ENCODE measurements at places on chromosomes 2 and 18.

- DNase-seq: peak; percentile 20
Observed at GRCh38 chr2:152755029-152755428, 36.6 kb downstream of the ARL6IP6 start.

DNA sequence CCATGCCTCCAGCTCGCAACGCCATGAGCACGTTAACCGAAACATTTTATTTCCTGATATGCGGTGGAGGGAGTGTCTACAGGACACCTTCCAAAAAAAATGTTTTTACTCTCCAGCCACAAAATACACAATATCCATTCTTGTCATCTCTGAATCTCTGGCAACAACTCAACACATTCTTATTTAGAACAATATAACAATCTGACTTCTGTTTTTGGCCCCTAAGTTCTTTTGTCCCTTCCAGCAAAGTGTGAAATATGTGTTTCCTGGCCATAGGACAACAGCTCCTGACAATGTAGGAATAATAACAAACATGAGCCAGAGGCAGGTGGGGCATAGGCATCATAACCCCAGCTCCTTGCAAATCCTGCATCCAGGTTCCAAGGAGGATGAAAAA, 163.0 kb downstream of the DDX1 start:
- DNase-seq: no peak

- DNase-seq: no peak
Observed at GRCh38 chr2:8545695-8546611, 135.9 kb upstream of the ID2 start.

GRCh38 chr2:194380011-194380410, 1277.0 kb upstream of the SLC39A10 start:
- DNase-seq: no peak

GRCh38 chr18:23169673-23170044, 34.4 kb downstream of the CABLES1 start:
- DNase-seq: no peak

DNA sequence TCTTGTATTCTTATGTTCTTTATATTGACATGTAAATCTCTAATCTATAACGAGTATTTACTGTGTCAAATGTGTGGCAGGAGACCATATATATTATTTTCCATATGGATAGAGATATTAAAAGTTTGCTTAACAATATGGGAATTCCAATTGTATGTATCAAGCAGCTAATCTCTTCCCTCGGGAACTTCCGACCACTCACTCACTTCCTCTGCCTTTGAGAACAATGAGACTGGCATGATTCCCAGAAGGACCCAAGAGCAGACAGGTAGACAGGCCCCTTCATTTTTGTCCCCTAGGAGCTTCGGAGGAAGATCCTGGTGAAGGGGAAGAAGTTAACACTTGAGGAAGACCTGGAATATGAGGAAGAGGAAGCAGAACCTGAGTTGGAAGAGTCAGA, 24.1 kb downstream of the PLCD4 start:
- DNase-seq: no peak

- no peak for DNase-seq
Observed at GRCh38 chr2:121017396-121017795, 267.6 kb downstream of the TFCP2L1 start.

- DNase-seq: no peak
Observed at GRCh38 chr2:213491376-213491775, 207.1 kb downstream of the SPAG16 start.

GRCh38 chr2:33221046-33221784, 255.2 kb upstream of the RASGRP3 start:
- no peak for DNase-seq

DNA sequence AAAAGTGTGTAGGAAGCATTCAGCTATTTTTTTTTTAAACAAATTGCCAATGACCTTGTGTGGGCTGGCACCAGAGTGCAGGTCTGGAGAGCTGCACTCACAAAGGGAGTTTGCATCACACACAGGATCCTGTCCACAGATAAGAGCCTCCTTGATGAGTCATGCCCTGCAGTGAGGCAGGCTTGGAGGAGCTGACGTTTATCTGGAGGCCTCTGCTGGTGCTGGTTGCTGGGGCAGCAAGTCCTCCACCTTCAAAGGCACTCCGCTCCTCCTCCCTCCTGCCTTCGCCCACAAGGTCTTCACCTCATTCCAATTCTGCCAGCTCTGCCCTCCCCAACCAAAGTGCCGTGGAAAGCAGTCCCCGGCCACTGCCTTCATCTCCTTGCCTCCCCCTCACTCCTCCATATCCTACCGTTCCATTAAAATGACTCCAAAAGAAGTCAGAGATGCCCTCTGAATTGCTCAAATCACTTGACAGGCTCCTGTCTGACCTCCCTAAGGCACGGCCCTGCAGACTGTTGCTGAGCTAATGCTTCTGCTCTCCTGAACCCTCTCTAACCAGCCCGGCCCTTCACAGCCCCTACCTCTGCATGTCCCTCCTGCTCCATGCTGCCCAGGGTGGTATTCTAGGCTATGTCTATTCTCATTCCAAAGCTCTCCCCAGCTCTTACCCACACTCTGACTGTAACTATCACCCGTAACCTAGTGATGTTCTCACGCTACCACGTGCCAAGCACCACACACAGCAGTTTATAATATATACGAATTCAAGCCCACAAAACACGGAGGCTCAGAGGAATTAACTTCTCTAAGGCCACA, 30.9 kb downstream of the LONRF2 start:
- peak; percentile 53 for DNase-seq

DNA sequence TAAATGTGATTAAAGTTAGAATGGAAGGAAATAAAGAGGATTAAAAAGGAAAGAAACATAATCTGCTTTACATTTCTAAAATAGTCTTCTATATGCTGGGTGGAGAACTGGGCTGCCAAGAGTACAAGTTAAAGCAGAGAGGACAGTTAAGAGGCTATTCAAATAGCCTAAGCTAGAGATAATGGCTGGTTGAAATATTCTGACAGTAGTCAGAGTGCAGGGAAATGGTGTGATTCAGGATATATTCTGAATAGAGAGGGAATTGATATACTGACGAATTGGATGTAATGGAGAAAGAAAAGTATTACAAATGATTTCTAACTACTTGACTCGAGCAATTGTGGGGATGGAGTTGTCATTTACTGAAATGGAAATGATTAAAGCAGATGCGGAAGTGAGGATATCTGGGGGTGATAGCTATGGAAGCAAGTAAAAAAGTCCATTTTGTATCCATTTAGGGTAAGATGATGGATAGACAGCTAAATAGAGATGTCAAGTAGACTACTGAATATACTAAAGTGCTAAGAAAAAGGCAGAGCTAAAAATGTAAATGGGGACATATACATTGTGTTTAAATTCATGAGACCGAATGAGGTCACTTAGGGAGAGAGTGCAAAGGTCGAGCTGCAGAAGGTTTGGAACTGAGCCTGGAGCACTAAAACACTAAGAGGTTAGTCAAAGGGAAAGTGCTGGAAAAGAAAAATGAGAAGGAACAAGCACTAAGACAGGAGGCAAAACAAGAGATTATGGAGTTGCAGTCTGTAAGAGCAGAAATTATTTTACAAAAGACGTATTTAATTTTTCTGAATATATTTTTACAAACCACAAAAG, 696.8 kb downstream of the LRRTM4 start:
- no peak for DNase-seq

DNA sequence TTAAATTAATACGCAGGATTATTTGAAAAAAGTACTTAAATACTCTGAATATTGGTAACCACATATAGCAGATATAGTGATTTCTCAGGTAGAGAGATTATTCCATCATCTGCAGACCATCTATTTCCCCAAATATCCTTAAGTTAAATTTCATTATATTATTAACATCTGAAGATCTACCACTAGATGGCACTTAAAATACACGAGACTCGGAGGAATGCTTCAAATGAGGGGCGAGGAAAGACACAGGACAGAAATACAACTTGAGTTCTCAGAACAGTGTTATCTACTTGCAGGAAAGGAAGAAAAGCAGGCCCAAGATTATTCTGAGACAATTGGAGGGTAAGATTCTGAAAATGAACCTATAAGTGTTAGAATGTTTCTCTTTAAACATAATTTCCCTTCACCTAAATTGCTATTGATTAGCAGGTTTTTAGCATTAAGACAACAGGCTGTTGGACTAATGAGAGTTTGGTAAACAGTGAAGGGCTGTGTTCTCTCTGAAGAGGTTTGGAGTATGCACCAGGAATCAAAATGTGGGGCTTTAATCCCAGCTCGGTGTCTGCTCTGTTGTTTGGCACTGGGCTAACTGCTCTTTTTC, 76.9 kb upstream of the GCFC2 start:
- peak; percentile 21 for DNase-seq

DNA sequence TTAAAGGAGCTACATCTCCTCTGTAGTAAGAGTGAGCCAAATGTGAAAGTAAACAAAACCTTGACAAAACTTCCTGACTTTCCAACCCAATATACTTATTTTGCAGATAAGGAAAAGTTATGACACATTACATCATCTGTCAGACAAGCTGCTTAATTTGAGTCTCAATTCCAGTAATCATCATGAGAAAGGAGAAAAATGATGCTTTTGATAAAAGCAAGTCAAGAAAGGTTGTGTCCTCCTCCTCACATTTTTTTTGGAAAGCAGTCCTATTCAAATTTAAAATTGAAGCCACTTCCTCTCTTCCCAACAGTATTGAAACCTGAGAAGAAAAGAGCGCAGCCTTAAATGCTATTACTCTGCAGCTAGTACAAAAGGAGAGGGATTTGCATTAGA, 519.6 kb downstream of the LRP1B start:
- DNase-seq: no peak

DNA sequence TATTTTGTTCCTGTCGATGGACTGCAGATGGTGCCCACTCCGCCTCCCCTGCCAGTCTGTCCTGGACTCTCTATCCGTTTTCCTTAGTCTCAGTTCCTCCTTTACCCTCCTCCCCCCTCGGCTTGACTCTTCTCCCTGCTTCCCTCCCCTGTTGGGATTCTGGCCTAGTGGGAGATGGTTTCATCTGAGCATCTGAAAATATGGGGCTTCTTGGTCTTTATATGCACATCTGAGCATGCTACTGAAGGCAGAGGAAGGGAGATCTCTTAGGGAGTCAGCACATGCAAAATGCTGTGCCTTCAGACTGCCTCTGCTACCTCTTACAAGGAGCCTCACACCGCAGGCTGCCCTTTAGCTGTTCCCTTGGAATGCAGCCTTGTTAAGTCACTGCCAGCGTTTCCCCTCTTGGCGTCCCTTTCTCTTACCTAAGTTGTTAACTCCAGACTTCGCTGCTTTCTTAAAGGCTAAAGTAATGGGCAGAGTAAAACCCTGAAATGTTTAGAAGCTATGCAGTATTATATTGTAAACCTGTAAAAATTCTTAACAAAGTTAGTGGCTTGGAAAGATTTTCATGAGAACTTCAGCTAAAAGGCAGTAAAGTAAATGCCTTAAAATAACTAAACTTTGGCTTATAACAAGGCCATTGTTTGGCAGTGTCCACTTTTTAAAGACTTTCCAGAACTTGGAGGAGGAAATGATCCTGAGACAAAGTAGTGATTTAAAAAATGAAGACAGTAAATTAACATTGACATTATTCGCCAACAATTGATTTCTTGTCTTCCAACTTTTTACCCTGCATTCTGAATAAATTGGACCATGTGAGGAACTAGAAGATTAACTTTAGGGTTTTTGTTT, 49.8 kb downstream of the LDLRAD4 start:
- DNase-seq: no peak

- DNase-seq: no peak
Observed at GRCh38 chr2:142944264-142944663, 66.8 kb downstream of the KYNU start.

DNA sequence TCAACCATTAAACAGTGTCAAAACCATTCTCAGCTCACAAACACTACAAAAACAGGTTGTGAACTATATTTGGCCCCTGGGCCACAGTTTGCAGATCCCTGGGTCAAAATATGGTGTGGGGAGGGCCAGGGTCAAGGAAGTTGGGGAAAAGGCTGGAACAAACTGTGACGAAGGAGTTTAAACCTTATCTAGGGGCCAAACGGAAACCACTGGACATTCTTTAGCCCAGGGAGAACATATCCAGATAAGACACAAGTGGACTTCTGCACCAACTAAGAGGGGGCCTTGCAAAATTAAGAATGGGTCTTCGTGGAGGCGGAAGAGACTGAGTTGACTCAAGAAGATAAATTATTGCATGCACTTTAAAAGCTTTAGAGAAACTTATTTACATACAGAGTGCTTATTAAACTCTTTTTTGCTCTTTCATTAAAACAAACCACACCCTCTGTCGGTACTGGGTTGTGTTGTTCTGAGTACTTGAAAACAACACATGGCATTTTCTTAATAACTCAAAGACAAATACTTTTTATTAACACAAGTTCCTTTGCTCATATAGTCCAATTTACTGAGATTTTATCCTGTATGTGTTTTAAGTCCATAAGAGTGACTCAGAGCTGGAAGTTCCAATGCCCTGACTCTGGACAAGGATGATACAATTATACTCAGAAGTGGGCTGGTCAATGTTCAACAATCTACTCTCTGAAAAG, 5.3 kb upstream of the ASAP2 start:
- no peak for DNase-seq

- DNase-seq: no peak
Observed at GRCh38 chr18:9824474-9824832, 61.3 kb upstream of the TXNDC2 start.

GRCh38 chr2:195543063-195543462, 114.0 kb upstream of the SLC39A10 start:
- no peak for DNase-seq

DNA sequence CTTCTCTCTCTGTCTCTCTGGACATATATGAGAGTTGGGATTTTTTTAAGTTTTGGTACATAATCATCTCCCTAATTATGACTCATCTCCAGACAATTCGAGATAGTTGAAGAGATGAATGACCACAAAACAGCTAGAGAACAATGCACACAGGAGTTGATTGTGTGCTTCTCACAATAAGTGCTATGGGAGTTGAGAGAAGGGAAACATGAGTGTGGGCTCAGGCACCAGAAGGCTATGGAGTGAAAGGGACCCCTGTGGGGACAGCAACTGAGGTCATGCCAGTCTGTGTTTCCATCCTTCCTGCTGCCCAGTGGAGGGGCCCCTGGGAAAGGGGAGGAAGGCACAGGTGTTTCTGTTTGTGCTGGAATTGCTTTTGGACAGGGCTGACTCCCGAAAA, 6.5 kb upstream of the YWHAQ start:
- no peak for DNase-seq

DNA sequence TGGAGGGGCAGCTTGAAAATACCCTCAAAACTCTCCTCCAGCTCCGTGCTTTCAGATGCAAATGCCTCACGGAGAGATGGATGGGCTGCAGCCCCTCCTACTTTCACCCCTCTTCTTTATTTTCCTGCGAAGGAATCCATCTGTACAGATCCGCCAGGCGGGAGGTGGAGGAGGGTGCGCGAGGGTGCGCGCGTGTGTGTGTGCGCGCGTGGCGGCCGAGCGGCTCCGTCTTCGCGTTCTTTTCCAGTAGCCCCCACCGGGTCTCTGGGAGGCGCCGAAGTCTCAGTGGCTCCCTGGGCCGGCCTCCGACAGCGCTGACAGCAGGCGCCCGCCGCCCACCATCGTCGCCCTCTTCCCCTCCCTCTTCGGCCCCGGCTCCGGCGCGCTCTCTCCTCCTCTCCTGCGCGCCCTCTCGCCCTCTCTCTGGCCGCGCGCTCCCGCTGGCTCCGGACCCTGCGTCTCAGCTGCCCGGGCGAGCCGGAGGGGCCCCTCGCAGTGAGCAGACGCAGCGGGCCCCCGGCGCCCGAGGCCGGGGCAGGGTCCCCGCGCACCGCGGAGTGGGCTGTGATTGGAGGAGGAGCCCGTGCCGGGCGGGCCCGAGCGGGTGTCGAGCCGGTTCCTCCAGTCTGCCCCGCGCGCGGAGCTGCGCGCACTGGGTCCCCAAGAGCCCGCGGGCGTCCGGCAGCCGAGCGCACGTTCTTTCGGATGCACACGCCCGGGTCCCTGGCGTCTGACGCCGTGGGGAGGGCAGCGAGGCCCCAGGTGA, at the start of gene CDH7:
CDH7 (plus strand) TSS at position 624 of the 766 bp plus-strand sequence. CDS start 11,831 bp downstream, outside the sequence.
- DNase-seq: peak; percentile 65

- no peak for DNase-seq
Observed at GRCh38 chr2:217090024-217090473, 230.2 kb upstream of the TNP1 start.

GRCh38 chr18:6604573-6604941, 125.0 kb upstream of the ARHGAP28 start:
- no peak for DNase-seq

Data from renal pelvis (tissue), 12 donors.